CD4-positive, alpha-beta T cell treated with Interleukin-6 for 4 hours (primary cell): ENCODE measurements at places on chromosomes 6 and 20.

GRCh38 chr6:129212081-129212480 is 329.1 kb downstream of the LAMA2 start:
- DNase-seq, result no peak

DNA sequence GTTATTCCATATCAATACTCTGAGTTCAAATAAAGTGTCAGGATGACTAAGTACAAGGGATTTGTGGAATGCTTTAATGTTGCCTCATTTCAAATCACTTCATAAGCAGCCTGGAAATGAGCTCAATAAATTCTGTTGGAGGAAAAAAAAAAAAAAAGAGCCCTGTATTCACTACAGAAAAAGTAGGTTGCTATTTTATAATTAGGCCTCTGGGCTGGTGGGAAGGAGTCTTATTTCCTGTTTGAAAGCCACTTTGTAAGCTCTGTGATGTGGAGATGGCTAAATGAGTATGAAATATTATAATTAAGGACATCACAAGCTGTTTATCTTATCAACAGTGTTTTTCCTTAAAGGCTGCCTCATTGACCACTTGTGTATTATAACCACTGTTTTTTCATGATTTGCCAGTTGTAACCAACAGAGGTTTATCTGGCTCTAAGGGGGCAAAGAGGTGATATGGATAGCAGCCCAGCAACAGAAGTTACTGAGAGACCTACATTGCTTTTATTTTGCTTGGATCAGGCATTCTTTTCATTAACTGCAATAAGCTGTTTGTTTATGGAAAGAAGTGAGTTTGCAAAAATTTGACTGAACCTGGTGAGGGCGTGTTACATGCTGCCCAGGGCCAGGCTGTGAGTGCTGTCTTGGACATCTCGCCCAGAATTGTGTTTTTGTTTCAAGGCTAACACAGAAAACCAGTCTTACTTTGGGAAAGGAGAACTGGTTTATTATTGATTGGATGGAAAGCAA is 563.3 kb upstream of the MAP3K7 start:
- DNase-seq, result no peak

- no peak for DNase-seq
Observed at GRCh38 chr6:104473021-104473429, 386.7 kb downstream of the HACE1 start.

GRCh38 chr6:150891888-150892485 is 26.5 kb downstream of the MTHFD1L start:
- peak; percentile 63 for DNase-seq

- no peak for DNase-seq
Observed at GRCh38 chr6:68279793-68280557, 355.1 kb upstream of the ADGRB3 start.

GRCh38 chr6:161379834-161380582 is 106.1 kb upstream of the AGPAT4 start:
- no peak for DNase-seq

DNA sequence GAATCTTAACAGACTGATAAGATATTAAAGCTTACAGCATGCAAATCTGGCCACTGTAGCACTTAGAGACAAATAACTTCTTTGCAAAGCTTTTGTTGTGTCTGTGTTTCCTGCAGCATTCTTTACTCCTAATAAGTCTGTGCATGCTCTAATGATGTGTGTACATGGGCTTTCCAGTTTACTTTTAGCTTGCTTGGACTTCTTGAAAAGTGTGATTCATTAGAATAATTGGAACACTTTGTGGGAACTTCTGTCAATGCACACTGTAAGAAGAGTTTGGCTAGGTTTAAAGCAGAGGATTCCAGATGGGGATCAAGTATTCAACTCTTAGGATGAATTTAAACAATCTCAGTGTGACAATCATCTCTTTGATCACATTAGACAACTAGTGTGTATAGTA is 22.1 kb upstream of the TINAG start:
- no peak for DNase-seq

DNA sequence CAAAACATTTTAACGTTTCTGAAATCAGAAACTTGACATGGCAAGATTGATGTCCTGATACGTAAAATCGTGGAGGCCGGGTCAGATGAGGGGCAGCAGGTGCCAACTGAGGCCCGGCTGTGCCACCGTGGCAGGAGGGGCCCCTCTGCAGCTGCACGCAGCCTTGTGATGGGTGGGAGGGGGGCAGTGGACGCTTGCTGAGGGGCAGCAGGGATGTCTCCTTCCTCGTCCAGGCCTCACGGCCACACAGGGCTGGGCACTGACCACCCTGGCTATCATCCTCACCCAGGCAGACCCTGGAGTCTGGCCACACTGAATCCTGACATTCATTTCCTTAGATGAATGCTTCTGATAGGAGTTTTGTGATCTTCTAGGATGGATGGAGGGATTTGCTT is 114.7 kb downstream of the ERMARD start:
- DNase-seq, result no peak

DNA sequence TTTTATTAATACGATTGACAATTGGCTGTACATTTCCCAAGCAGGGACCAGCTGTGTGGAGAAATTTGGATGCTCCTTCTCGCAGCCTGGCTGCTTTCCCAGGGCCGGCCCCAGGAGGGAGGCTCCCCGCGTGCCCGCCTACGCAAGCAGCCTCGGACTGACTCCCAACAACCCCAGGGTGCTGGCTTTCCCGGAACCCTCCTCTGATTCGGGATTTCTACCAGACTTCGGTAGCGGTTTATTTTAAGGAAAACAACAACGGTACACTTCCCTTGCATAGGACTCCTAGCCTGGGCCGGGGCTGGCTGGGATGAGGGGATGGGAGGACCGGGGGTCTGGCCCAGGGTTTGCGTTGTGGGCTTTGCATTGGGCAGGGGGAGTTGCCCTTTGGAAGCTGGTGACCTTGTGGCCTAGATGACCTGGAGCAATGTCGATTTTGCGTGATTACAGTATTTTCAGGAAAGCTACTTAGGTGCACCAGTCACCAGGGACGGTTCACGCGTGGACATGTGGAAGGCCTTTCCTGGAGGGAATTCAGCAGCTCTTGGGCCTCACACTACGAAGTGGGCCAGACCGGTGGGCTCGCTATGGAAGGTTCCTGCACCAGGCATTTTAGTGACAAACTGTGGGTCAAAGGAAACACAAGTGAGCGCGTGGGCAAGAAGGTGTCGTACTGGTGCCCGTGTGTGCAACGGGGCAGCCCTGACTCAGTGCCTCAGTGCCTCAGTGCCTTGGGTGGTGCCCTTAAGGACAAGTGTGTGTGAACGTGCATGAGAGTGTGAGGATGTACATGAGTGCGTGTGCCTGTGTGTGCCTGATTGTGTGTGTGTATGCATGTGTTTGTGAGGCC is 20.7 kb upstream of the PHACTR3 start:
- DNase-seq, result no peak

DNA sequence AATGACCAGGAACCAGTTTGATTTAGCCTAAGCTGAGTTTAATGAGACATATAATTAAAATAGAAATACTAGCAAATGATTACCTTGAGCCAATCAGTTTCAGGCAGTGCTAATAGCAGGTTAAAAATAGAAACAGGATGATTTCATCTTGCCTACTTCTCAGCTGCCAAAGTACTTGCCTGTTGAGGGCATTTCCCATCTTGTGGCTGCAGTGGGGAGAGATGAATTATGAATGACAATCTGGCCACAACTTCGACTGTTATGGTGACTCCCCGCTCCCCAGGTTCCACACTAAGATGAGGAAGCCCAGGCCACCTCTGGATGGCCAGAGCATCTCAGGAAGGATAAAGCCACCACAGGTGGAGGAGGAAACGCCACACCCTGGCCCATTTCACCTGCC is 31.3 kb downstream of the MBOAT1 start:
- DNase-seq, result no peak

- no peak for DNase-seq
Observed at GRCh38 chr20:13723011-13723410, 61.7 kb downstream of the ESF1 start.

- no peak for DNase-seq
Observed at GRCh38 chr6:25456249-25457040, 177.3 kb downstream of the CARMIL1 start.

GRCh38 chr6:140976806-140977205 is 1155.9 kb upstream of the GJE1 start:
- no peak for DNase-seq

DNA sequence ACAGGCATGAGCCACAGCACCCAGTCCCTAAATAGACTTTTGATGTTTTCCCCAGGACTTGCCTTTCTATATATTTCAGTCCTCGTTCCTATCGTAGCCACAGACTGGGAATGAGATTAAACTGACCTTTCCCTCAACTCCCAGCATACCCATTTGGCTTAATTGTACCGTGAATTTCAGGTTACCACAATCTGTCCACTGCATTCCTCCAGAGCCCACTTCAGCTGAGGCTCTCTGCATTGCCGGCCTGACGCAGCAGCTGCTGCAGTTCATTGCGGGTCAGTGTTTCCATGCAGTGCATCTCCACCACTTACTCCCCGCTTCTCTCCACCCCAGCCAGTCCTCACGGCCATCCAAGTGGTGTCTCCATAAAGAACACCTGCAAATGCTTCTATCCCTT is 103.1 kb upstream of the RIN2 start:
- DNase-seq, result no peak

GRCh38 chr6:69732640-69733039 is 64.2 kb downstream of the LMBRD1 start:
- DNase-seq, result no peak

GRCh38 chr20:32441638-32442037 is 83.5 kb downstream of the ASXL1 start:
- no peak for DNase-seq

GRCh38 chr6:81743649-81744048 is 8.8 kb downstream of the TENT5A start:
- no peak for DNase-seq

GRCh38 chr6:3888153-3888957 is 39.2 kb downstream of the FAM50B start:
- no peak for DNase-seq

- DNase-seq, result peak; percentile 47
Observed at GRCh38 chr6:118656847-118657451, 5.6 kb upstream of the CEP85L start.

- no peak for DNase-seq
Observed at GRCh38 chr6:139194740-139195139, 59.9 kb downstream of the HECA start.

- no peak for DNase-seq
Observed at GRCh38 chr20:50336661-50337060, 146.0 kb downstream of the CEBPB start.

DNA sequence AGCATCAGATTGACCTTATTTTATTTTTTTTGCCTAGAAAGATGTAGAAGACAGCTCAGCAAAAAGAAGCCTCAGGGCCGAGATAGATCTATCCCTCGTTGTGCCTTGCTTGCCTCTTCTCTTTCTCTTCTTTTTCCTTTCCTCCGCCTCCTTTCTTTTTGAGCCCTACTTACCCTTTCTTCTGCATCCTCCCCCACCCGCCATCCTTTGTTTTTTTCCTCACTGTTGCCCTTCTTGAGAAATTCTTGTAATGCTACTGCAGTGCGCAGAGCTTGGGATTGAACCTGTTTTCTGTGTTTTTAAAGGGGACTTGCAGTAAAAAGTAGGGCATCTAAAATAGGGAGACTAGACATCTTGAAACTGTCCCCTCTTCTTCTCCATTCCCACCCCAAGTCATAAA is 18.6 kb downstream of the RALY start:
- no peak for DNase-seq

DNA sequence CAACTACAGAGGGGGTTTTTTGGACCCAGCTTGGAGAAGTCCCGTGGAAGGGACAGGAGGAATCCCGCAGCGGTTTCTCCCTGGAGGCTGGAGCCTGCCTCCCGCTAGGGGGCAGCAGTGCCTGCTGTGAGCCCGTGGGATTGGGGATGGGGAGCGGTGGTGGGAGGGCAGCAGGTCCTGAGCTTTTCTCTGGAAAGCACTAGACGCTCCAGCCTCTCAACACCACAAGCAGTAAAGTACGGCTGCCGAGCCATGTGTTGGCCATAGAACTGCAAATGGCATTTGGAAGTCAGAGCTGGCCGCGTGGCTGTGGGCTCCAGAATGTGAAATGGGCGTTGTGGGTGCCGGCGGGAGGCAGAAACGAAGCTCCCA is 47.8 kb downstream of the GMPR start:
- DNase-seq, result peak; percentile 37

GRCh38 chr6:44837255-44837654 is 449.7 kb downstream of the CDC5L start:
- DNase-seq, result no peak
